ENCODE measurements at places on chromosomes 7 and 10. TPM values are rescaled to one million over a fixed set of nuclear protein-coding genes. Genes with fewer than 3 reads are reported as not detected.

DNA sequence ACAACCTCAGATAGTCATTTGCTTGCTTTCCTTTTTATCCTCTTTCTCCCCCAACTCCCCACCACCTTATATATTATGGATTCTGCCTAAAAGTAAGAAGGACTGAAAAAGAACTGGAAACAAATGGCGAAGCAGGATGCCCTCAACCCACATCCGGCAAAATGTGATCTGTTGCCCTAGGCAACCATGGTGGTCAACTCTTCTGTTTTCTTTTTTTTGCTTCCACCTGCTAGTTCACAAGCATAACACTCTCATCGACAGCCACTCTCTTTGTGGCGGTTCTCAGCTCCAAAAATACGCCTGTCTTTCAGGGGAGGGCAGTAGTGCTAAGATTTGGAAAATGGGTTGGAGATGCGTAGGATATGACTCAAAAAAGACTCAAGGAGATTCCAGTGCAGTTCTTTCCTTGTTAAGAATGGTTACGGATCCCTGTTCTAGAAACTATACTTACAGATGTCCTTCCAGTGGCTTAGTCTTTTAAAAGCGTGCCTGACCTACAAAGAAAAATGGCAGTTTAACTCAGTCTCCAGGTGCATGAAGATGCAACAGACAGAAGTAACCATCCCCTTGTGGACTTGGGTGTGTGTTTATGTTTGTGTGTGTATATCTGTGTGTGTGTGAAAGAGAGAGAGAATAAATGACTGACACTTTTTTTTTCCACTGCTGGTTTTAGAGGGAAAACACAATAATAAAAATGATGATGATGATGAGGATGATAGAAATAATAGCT, 10.7 kb downstream of the APBB1IP start:
- DNase-seq: peak; percentile 90

DNA sequence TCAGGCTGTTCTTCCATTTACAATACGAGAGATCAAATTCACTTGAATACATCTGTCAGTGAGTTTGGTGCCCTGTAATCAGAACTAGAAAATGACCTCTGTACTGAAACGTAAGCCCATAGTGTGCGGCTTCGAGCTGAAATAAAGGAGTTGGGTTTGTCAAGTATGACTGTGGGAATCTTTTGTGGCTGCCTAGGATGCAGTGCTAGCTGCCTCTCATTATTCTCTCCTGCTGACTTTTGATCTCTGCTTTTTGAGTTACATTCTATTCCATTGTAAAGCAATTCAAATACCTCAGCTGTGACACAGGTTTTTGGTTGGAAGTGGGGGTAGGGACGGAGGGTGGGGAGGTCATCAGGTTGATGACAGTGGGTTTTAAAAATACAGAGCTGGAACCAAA, 40.4 kb downstream of the ICA1 start:
- DNase-seq: no peak

Gene AGR2
- not detected for polyA plus RNA-seq

DNA sequence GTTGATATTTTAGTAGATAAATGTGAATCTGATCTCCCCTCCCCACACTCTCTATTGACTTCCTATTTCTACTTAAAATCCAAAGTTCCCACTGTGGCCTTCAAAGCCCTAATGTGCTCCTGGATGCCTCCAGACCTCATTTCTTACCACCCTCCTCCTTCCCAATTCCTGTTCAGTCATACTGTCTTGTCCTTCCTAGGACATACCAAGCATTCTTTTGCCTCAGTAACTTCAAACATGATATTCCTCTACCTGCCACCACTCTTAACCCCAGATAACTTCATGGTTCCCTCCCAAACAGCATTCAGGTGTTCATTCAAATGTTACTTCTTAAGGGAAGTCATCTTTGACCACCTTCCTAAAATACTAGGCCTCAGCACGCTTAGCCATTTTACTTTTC, 34.2 kb upstream of the FAM221A start:
- no peak for DNase-seq

GRCh38 chr7:158461824-158462223, 125.8 kb downstream of the PTPRN2 start:
- no peak for DNase-seq

Gene AKR1D1
- not detected for polyA plus RNA-seq

GRCh38 chr10:102608487-102608886, 35.8 kb upstream of the TRIM8 start:
- no peak for DNase-seq

DNA sequence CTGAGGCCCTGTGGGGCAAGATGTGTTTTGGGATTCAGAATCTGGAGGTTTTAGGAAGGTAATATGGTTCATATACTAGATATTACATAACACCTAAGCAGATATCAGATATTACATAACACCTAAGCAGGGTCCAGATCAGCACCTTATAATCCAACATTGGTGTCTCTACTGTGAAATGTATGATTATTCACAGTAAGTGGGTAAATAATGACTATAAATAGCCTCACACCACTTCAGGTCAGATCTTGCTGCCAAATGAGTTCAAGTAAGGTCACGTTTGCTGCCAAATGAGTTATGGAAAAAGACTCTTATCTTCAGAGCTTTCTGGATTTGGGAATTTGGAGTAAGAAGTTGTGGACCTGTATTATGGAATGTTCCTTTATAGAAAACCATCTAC, 14.6 kb downstream of the ADRB1 start:
- no peak for DNase-seq

DNA sequence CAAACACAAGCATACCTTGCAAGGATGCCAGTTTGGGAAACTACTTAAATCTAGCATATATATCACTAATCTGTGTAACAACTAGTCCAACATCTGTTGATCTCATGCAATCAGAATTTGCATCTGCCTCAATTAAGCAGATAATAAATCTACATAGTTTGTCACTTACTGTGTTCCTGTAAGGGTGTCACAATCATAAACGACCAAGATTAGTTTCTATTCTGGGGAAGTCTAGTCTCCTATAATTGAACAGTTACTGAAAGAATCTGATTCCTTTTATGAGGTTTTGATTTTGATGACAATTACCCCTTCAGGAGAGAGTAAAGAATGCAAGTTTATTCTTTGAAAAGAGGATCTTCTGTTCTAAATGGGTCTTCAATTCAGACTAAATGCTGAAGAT, 85.5 kb upstream of the LRRN3 start:
- DNase-seq: no peak

- no peak for DNase-seq
Measured at GRCh38 chr7:41695661-41696322, 7.1 kb downstream of the INHBA start.

DNA sequence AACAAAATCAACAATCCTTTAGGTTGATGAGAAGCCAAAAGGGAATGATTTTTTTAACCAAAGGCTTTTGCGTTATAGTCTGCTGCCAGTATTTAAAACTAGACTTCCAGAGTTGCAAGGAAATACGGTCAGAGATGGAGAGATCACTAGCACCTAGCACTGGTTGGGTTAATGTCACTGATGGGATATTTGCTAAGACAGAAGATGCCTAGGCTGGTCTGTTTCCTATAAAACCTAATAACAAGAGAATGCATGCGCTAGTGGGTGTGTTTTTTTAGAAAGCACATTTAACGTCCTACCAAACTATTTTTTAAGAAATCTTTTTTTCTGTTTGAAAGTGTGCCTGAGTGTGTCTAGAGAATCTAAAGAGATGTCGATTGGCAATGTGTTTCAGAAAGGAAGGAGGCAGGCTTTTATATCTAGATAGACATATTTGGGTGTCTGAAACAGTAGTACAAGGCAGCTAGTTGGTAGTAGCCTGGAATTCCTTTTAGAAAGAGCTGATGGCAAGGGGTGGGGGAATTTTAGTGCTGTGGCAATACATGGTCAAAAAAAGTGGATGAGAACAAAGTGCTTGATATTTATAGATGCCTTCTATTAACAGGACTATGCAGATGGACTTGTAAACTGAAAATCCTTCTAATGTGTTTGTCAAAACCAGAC, 863 bp downstream of the CALD1 start:
- DNase-seq: no peak

DNA sequence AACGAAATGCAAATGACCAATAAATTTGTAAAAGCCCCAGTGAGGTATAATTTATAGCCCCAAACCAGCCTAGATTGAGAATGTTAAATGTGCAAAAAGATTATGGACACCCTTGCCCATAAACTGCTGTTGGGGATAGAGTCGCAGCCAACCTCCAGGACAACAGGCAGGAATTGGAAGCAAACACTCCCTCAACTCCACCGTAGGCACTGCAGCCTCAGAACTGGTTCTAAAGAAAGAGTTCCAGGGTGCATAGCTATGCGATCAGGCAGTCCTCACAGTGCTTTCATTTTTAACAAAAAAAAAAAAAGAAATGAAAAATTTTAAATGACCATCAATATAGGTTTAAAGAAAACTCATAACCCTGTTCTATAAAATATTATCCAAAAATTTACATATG, 86.2 kb downstream of the CXCL12 start:
- DNase-seq: no peak

DNA sequence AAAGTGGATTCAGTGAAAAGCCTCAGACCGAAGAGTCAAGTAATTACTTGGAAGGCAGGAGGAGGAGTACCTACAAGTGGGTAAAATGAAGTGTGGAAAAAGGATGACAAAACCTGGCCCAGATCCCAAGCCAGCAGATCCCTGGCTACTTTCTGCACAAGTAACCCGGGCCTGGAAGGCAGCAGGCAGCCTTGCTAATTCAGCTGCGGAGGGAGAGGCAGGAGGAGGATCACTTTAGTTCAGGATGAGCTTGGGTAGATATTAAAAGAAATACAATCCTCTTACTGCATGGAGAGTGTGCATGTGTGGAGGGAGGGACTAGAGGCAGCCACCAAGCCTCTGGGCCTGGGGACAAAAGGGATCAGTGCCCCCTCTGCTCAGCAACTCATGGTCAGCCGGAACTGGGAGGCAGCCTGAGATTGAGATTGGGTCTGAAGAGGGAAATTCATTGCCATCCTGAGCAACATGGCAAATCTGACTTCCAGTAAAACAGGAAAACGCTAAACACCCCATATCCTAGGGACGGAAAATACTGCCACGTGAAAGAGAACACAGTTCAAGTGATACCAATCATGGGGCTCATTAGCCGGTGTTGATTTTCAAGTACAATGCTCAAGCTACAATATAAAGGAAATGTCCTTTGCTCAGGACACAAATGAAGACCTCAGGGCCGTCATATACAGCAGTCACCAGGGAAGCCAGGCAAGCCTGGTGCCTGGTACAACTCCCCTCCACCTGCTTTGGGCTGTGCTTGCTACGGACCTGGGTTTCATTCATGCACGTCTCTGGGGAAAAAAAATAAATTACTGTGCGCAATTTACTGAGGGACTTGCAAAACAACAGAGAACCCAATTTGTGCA, 1.3 kb downstream of the AMPH start:
- DNase-seq: no peak

Gene UCN3
- polyA plus RNA-seq: not detected

DNA sequence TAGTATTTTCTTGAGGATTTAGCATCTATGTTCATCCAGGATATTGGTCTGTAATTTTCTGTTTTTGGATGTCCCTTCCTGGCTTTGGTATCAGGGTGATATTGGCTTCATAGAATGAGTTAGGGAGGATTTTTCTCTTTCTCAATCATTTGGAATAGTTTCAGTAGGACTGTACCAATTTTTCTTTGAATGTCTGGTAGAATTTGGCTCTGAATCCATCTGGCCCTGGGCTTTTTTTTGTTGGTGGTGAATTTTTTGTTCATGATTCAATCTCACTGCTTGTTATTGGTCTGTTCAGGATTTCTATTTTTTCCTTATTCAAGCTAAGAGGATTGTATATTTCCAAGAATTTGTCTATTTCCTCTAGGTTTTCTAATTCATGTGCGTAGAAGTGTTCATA, 192.7 kb downstream of the KIF20B start:
- no peak for DNase-seq

DNA sequence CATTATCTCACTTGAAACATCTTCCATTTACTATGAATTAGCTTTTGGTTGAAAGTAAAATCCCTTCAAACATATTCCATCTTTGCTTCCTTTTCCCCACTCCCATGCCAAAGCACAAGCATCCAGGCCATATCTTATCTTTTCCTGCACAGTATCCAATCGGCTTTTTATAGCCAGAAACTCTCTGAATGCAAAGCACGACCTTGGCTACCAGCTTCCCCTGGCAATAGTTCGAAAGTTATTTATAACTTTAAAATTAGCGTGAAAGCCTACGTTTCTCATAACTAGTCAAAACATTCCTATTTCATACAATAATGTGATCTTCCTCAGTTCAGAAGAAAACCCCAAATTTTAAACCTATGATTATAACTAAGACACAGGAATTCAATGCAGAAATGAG, 440 bp downstream of the CTNNA3 start:
- DNase-seq: no peak

GRCh38 chr7:149020483-149020882, 7.8 kb downstream of the PDIA4 start:
- DNase-seq: no peak

GRCh38 chr7:2566890-2567678, 8.3 kb downstream of the IQCE start:
- peak; percentile 39 for DNase-seq

Gene INSYN2A
- polyA plus RNA-seq: not detected

Gene FGL2
- 0.95 TPM for polyA plus RNA-seq

DNA sequence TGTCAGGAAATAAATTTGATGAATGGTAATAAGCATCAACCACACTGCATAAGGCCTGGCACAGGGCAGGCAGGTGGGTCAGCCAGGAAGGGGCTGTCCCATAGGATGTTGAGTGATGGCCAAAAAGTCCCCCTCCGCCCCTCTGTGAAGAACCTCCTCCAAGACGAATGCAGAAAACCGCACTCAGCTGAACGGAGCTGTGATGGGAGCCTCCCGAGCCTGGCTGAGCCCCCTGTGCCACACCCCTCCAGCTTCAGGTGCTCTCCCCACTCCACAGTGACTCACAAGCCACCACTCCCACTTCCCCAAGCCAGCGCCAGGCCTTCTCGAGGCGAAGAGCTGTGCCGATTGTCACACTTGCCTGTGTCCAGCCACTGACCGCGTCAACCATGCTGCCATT, 184.2 kb downstream of the MAD1L1 start:
- DNase-seq: no peak

GRCh38 chr7:100577507-100577906, 3.8 kb upstream of the SAP25 start:
- no peak for DNase-seq

Gene GHITM
- 37.7 TPM for polyA plus RNA-seq

GRCh38 chr7:131355917-131356777, 28.5 kb downstream of the MKLN1 start:
- DNase-seq: no peak

DNA sequence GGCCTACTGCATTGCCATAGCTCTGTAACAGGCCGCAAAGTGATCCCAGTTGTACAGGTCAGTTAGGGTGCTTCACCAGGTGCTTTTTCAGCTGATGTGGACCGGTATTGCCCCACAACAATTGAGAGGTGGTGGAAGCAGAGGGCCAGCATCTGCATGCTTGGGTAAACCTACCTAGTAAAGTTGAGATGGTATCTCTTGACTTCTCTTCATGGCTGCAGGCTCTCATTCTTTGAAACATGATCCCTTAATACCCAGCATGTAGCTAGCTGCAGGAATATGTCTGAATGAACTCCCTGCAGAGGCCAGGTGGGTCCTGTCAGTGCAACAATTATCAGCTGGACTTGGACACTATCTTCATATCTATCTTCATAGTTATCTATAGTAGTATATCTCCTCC, 60.7 kb upstream of the CCDC6 start:
- no peak for DNase-seq

Data from B cell (primary cell).